CD4-positive, alpha-beta T cell (primary cell): ENCODE measurements at places on chromosomes 2 and 18.

DNA sequence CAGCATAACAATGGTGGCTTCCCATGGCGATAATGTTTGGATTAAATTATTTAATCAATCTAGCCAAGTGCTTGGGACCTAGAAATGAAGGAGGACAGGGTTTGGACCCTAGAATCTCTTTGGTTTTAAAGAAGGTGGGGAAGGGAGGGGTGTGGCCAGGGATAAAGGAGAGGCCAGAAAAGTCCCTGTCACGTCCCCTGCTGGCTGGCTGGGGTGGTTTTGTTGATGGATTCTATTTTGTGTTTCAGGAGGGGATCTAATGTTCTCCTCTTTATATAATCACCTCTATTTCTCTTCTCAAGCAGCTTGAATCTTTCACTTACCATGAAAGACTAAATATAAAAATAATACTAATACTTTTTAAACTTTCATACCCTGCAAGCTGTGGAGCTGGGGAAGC lies 52.6 kb upstream of the GALR1 start:
- H3K36me3 ChIP-seq: no peaks in the 10 kb centered on the region
- H3K27me3 ChIP-seq: no peaks in the 10 kb centered on the region
- H3K4me1 ChIP-seq: no peaks in the 10 kb centered on the region
- H3K4me3 ChIP-seq: no peak overlapping the region

GRCh38 chr2:39688181-39688580 lies 22.5 kb downstream of the TMEM178A start:
- no peak for DNase-seq
- no peaks in the 10 kb centered on the region for H3K36me3 ChIP-seq
- H3K4me3 ChIP-seq: no peak overlapping the region
- H3K27me3 ChIP-seq: no peaks in the 10 kb centered on the region
- H3K27ac ChIP-seq: no peak overlapping the region
- no peaks in the 10 kb centered on the region for H3K4me1 ChIP-seq

DNA sequence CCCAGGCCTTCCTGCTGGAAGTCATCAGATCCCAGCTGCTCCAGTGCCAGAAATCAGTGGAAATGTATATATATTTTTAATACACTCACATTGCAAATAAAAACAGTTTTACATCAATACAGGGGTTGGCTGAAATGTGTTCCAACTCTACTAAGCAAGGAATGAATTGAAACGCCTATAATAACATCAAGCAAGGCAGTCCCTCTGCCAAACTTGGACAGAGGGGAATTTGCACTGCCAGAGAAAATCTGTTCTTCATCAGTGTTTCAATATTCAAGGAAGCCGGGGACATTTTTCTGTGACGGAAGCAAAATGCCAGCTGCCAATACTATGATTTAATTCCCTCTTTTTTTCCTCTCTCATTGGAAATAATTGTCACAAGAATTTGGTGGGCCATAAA lies 335.3 kb downstream of the TNS1 start:
- no peaks in the 10 kb centered on the region for H3K27me3 ChIP-seq
- no peaks in the 10 kb centered on the region for H3K4me1 ChIP-seq
- no peak overlapping the region for H3K4me3 ChIP-seq
- H3K36me3 ChIP-seq: no peaks in the 10 kb centered on the region
- H3K27ac ChIP-seq: no peak overlapping the region

GRCh38 chr2:74764429-74765272 lies 69.3 kb upstream of the HK2 start:
- H3K27me3 ChIP-seq: no peaks in the 10 kb centered on the region
- H3K27ac ChIP-seq: no peak overlapping the region
- H3K4me3 ChIP-seq: no peak overlapping the region
- no peaks in the 10 kb centered on the region for H3K36me3 ChIP-seq
- DNase-seq: no peak

DNA sequence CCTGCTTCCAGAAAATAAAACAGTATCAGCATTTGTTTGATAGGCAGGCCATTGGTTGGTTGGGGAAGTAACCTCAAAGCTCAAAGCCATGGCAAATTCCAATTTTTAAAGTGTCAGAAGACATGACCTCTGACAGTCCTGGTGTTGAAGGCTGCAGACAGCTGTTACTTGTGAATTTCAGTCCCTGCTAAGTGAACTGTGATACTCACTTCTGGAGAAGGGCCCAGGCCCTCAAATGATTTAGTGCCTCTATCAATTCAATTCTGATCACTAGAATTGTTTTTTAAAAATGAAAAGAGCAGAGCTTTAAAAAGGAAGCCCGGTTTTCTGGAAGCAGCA lies 23.1 kb downstream of the MRPL44 start:
- H3K4me3 ChIP-seq: no peak overlapping the region
- no peaks in the 10 kb centered on the region for H3K4me1 ChIP-seq
- H3K36me3 ChIP-seq: no peaks in the 10 kb centered on the region
- no peak for DNase-seq

GRCh38 chr18:49814147-49814499 lies 790 bp upstream of the ACAA2 start:
- H3K36me3 ChIP-seq: no peaks in the 10 kb centered on the region
- DNase-seq: peak; percentile 58
- H3K27ac ChIP-seq: peak overlapping the region; percentile 90
- H3K27me3 ChIP-seq: no peaks in the 10 kb centered on the region

- H3K4me1 ChIP-seq: no peaks in the 10 kb centered on the region
- no peaks in the 10 kb centered on the region for H3K36me3 ChIP-seq
- DNase-seq: no peak
- no peaks in the 10 kb centered on the region for H3K27me3 ChIP-seq
- H3K4me3 ChIP-seq: no peak overlapping the region
Observed at GRCh38 chr2:217040099-217040498, 180.2 kb upstream of the TNP1 start.

DNA sequence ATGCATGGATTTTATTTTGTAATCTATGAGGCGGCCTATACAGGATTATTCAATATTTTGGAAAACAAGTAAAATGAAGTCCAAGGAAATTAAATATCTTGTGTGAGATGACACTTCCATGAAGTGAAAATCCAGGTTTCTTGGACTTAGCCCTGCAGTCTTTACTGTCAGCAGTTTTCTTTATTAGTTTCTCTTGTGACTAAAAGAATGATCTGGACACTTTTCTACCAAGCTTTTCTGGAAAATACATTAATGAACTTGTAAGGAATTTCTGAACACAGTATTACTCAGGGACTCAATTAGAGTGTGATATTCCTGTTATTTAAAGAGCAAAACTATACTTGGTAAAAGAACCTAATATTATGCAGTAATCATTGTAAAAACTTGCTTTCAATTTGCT lies 610.4 kb upstream of the SLC8A1 start:
- no peaks in the 10 kb centered on the region for H3K27me3 ChIP-seq
- no peaks in the 10 kb centered on the region for H3K4me1 ChIP-seq
- no peak overlapping the region for H3K4me3 ChIP-seq
- no peak overlapping the region for H3K27ac ChIP-seq

GRCh38 chr2:222572751-222573174 lies 83.1 kb downstream of the FARSB start:
- H3K36me3 ChIP-seq: peaks cover 28% of the 10 kb centered on the region
- no peak overlapping the region for H3K27ac ChIP-seq
- no peaks in the 10 kb centered on the region for H3K4me1 ChIP-seq
- H3K27me3 ChIP-seq: no peaks in the 10 kb centered on the region

GRCh38 chr18:62717925-62718800 lies 2.8 kb downstream of the PHLPP1 start:
- peaks cover 15% of the 10 kb centered on the region for H3K4me1 ChIP-seq
- no peak for DNase-seq
- H3K27me3 ChIP-seq: no peaks in the 10 kb centered on the region
- no peaks in the 10 kb centered on the region for H3K36me3 ChIP-seq

DNA sequence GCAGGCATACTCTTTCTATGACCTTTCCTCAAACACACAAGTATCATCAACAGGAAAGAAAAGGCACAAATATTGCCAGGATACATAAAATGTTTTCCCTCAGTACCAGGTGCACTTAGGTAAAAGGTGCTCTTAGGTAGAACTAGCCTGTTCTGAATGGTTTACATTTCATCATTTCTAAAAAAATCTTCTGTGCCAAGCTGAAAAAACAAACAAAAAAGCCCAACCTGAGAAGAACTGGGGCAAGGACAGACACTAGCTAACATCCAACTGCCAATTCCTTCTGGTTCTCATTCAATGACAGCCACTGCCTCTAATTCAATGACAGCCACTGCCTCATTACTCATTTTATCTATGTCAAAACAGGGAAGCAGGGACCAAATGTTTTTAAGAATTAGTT lies 68.5 kb downstream of the SPIRE1 start:
- H3K27me3 ChIP-seq: no peaks in the 10 kb centered on the region
- H3K4me1 ChIP-seq: no peaks in the 10 kb centered on the region
- DNase-seq: no peak
- H3K36me3 ChIP-seq: no peaks in the 10 kb centered on the region

GRCh38 chr2:201781557-201782051 lies 871 bp upstream of the ALS2 start:
- peaks cover 15% of the 10 kb centered on the region for H3K4me1 ChIP-seq
- peak overlapping the region; percentile 77 for H3K27ac ChIP-seq
- no peak for DNase-seq

- H3K36me3 ChIP-seq: no peaks in the 10 kb centered on the region
- H3K27me3 ChIP-seq: no peaks in the 10 kb centered on the region
- no peak overlapping the region for H3K27ac ChIP-seq
- no peak for DNase-seq
- no peaks in the 10 kb centered on the region for H3K4me1 ChIP-seq
- H3K4me3 ChIP-seq: no peak overlapping the region
Observed at GRCh38 chr2:10245021-10245420, 57.7 kb upstream of the HPCAL1 start.

DNA sequence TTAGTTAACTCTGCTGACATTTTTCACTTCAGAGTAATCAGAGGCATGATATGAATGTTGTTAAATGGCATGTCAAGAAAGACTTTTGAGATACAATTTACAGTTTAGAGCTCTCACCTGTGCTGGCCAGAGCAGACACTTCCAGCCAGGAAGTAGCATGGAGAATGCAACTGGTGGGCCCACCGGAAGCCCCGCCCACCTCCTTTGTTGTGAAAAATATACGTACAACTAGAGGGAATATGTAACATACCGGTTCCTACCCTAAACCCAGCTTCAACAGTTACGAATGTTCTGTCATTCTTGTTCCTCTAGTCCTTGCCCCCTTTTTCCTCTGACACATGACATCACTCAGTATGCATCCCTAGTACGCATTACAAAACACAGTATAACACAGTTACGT lies 70.2 kb upstream of the ITM2C start:
- peak overlapping the region; percentile 20 for H3K27ac ChIP-seq
- H3K27me3 ChIP-seq: no peaks in the 10 kb centered on the region
- peaks cover 44% of the 10 kb centered on the region for H3K4me1 ChIP-seq
- peak; percentile 18 for DNase-seq
- H3K36me3 ChIP-seq: peaks cover 46% of the 10 kb centered on the region

DNA sequence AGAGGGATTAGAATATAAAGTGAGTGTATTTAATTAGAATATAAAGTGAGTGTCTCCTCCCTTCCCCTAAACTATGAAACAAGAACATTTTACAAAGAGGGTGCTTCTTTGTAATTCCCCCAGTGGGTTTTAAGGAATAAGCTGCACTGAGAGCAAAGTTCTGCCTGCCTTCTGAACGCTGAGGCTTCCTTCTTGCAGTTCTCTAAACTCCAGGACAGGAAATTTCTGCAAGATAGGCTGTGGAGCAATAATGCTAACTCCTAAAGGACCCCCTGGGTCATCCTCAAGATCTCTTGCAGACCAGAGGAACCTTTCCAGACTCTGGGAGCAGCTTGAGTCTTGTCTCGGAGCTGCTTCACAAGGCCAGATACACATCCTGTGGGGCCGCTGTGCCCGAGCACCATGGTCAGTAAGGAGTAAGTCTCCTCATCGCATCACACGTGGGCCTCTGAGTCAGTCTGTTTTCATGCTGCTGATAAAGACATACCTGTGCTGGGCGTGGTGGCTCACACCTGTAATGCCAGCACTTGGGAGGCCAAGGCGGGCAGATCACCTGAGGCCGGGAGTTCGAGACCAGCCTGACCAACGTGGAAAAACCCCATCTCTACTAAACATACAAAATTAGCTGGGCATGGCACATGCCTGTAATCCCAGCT lies 87.5 kb upstream of the KCNE4 start:
- H3K27me3 ChIP-seq: no peaks in the 10 kb centered on the region
- no peak for DNase-seq
- H3K27ac ChIP-seq: no peak overlapping the region
- no peak overlapping the region for H3K4me3 ChIP-seq
- no peaks in the 10 kb centered on the region for H3K4me1 ChIP-seq

DNA sequence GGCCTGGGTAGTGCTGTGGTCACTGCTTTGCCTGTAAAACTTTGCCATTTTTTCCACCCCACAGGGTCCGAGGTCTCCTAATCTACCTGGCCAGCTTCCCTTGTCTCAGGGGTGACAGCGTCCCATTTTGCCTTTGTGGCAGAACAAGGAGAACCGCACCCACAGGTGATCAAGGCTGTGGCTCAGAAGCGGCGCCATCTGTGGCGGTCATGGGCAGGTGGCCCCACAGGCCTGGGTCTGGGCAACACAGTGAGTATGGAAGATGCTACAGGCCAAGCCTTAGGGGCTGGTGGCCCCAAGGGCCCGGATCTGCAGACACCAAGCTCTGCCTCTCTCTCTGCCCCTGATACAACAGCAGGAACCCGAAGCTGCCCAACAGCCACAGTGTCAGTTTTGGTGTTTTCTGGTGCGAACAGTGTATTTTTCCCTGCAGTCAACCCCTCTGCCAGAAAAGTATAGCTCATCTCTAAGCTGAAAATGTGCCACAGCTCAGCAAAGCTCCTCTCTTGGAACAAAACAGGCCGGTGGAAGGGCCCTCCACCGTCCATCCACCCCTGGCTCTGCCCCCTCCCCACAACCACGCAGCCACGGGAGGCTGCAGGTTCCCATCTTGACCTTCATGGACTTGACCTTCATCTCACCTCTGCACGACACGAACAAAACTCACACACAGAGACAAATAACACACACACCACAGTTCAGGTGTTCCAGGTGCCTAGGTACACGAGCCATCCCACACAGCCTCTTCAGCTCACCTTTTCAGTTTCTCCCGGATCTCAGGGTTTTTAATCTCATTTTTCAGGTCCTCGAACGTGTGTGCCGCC lies 96.7 kb downstream of the PXDN start:
- no peak overlapping the region for H3K27ac ChIP-seq
- no peak overlapping the region for H3K4me3 ChIP-seq
- H3K36me3 ChIP-seq: no peaks in the 10 kb centered on the region
- no peaks in the 10 kb centered on the region for H3K27me3 ChIP-seq

GRCh38 chr2:205769495-205769850 lies 87.2 kb downstream of the NRP2 start:
- H3K27me3 ChIP-seq: peaks cover 21% of the 10 kb centered on the region
- no peak for DNase-seq
- no peak overlapping the region for H3K27ac ChIP-seq
- H3K4me1 ChIP-seq: peaks cover 4% of the 10 kb centered on the region

DNA sequence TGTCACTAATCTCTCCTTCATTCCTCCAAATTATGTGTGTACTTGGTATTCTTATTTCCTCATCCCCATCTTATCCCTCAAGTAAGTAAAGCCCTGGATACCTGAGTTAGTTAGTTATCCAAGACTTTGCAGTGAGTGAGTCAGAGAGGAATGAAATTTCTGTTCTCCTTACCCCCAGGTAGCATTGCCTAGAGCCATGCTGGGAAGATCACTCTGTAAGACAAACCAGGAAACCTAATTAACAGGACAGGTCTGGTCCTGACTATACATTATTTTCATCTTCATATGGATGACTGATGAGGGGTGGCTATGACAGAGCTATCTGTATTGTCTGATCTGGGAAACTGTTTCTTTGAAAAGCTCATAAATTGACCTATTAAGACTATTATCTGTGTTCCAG lies 55.0 kb upstream of the ITGA6 start:
- no peaks in the 10 kb centered on the region for H3K36me3 ChIP-seq
- no peak overlapping the region for H3K27ac ChIP-seq
- no peak overlapping the region for H3K4me3 ChIP-seq
- no peaks in the 10 kb centered on the region for H3K27me3 ChIP-seq
- no peak for DNase-seq
- H3K4me1 ChIP-seq: no peaks in the 10 kb centered on the region
